HFF-Myc (cell line): ENCODE measurements at places on chromosomes 2 and 18.

DNA sequence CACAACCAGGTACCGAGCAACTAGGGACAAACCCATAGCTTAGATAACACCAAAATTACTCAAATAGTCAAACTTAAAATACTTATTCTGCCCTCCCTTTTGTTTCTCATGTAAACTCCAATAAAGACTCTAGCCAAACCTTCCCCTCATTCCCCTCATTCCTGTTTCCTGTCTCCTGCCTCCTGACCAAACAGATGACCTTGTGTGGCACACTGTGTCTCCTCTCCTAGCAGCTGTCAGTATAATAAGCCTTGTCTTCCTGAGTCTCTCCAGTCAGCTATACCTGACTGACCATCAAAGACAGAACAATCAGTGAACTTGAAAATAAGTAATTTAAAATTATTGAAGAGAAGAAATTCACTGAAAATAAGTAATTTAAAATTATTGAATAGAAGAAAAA, 14.3 kb downstream of the SULT1C4 start:
- no peak for DNase-seq

DNA sequence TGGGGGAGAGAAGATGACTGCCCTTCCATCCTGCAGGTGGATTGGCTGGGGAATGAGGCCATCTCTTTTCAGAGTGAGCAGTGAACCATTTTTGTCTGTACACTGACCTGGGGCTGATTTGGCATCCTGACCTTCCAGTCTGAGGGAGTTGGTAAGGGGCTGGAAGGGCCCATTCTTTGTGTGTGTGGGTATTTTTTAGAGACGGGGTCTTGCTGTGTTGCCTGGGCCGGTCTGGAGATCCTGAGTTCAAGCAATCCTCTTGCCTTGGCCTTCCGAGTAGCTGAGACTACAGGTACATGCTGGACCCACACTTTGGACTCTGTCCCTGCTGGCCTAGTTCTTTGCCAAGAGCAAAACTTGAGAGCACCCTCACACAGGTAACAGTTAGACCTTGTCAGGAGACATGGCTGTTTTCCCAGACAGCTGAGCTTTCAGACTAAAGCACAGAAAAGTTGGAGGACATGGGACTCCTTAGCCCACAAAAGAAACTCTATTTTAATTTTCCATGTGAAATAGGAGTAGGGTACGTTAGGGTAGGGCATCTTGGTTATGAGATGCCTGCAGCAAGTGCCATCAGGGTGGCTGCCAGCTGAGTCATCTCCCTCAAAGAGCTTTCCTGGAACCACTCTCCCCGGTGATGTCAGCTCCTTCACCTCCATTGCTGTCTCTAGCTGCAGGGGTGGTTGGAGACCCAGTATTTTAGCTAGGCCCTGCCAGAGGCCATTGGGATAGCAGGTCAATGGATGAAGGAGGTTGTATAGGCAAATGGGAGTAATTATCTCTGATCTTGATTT, 60.7 kb downstream of the DGKD start:
- no peak for DNase-seq

DNA sequence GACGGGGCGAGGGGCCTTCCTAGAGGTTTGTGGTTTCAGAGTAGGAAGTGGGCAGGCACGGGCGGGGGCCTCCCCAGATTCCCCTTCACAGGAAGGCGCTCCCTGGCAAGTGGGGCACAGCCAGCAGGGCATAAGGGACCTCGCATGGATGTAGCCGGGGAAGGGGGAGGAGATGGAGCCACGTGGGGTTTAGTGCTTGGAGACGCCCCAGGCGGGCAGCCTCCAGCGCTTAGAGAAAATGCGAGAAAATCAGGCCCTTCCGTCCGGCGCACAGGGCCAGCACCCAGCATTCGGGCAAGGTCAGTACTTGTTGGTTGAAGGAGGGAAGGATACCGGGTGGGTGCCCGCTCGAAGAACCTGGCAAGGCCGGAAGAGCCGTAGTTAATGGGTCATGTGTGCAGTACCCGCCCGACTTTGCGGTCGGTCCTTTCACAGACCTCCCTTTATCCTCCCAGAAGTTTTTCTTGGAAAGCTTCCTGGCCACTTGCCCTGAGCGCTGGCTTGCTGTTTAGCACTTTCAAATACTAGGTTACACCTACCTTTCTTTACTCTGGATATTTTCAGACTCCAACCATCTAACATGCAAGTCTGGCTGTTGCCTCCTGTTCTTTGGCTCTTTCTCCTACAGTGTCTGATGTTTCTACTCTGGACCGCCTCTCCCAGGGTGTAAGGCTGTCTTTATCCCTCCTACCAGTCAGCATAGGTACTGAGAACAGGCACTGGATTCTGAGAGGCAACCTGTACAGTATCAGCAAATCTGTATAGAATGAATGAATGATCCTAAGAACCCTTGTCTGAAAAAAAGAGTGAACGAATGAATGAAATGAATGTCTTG, 78.1 kb downstream of the CIB4 start:
- DNase-seq, result no peak

- no peak for DNase-seq
These were observed 151.2 kb downstream of the ABCA12 start for GRCh38 chr2:214987261-214987660.

DNA sequence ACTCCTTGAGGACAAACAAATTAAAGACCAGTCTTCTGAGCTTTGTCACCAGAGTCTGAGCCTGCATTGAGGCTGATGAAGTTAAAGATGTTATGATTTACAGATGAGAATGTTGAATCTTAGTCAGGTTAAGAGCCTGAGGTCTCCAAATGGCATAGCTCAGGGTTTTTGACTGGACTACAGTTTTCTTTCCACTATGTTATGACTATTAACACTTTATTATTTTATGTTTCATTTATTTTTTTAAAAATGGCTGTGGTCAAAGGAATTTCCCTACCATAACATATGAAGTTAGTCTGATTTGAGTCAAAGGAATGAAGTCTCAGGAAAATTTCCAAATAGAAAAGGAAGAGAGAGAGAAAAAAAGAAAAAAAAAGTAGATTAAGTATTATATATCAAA, 39.7 kb upstream of the CWC22 start:
- no peak for DNase-seq

DNA sequence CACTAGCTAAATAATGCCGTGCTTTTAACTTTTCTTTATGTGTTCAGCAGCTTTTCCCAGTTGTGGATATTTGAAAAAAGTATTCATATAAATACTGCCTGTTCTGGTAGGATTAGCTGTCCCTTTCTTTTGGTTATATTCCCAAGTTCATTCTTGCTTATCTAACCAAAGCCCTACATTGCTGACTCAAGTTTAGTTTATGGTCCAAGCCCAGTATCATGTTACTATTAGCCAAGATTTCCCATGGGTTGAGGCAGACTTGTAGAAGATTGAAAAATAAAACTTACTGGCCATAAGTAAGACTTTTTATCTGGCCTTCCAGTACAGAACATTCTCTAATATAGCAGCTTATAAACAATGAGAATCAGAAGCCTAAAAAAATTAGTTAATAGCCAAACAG, 49.7 kb upstream of the NFE2L2 start:
- no peak for DNase-seq

DNA sequence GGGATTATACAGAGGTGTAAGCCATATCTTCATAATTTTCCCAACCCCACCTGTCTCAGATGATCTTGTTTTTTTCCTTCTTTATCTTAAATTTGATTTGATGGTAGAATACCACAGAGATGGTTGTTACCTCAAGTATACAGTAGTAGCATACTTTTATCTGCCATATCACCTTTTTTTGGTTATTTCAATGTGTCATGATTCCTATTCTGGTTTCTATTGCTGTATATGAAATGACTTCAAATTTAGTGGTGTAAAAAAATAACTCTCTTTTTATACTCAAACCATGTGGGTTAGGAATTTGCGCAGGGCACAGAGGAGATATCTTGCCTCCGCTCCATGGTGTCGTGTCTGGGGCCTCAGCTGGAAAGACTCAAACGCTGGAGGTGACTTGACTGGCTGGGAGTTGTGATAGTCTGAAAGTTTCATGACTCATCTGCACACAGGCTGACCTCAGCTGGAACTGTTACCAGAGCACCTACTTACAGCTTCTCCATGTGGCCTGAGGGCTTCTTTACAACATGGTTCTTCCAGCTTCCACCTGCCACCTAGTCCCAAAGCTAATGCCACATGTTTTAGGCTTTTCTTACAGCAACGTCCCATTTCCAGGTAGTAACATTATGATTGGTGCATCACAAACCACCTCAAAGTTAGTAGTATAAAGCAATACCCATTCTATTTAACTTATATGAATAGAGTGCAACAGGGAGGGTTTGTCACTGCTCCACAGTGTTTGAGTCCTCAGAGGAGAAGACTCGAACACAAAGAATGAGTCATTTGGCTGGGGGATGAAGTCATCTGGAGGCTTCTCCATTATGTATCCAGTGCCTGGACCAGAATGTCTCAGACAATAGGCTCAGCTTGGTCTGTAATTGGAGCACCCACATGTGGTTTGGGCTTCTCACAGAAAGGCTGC, 82.3 kb upstream of the XPO1 start:
- DNase-seq, result peak; percentile 78

- DNase-seq, result no peak
These were observed 35.0 kb downstream of the YES1 start for GRCh38 chr18:777021-777420.

DNA sequence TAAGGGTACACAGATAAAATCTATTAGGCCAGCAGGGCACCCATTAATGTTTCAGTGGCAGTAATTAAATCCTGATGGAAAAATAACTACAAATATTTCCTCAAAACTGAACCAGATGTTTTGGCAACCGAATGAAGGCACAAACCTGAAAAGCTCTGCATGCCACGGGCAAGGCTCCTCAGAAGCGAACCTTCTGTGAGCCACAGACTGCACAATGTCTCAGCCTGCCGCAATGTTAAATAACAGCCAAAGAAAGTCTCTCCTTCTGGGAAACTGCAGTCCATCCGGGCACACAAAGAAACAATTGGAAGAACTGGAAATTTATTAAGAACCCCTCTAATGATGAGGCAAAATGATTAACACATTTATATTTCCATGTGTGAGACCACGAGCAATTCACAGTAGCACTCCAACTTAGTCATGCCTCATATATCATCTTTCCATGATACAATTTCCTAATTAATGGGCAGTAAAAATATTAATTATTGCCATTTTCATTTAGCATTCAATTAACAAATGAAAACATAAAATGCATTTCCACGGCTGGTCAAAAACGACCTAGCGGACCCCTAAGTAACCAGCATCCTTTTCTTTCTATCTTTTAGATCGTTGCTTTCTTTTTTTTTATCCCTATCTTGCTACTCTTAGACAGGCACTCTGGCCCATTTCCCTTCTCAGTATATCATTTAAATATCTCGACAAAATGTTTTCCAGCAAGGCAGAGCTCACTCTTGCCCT, 237.5 kb downstream of the EPHA4 start:
- peak; percentile 38 for DNase-seq

DNA sequence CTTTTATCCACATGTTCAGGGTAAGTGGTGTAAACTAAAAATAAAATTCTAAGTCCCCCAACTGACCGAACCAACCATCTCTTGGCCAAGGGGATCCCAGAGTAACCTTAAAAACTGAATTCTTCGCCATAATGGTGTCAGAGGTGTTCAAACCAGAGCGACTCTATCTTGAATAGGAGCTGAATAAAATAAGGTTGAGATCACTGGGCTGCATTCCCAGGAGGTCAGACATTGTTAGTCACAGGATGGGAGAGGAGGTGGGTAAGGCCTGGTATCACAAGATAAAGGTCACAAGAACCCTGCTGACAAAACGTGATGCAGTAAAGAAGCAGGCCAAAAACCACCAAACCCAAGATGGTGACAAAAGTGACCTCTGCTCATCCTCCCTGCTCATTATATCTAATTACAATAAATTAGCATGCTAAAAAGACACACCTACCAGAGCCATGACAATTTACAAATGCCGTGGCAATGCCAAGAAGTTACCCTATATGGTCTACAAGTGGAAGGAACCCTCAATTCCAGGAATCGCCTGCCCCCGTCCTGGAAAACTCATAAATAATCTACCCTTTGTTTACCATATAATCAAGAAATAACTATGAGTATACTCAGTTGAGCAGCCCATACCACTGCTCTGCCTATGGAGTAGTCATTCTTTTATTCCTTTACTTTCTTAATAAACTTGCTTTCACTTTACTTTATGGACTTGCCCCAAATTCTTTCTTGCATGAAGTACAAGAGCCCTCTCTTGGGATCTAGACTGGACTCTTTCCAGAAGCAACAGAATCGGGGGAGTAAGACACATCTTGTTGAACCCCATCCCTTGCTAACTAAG, 302.4 kb downstream of the STK39 start:
- DNase-seq, result no peak

DNA sequence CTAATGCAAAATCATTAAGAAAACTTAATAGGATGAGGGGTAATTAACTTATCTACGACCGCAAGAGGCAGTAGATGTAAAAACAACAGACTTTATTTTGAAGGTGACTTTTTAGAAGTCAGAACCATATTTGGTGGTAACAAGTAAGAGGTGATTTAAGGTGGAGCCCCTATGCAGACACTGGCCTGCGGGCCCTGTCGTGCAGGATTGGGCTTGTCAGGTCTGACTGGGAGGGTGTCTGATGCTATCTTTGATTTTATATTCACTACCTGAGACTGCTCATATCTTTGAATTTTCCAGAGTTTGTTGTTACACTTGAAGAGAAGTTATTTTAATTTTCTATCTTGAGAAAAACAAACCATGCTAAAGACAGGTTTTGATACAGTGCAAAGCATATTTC, 29.1 kb upstream of the SCLY start:
- DNase-seq, result no peak

DNA sequence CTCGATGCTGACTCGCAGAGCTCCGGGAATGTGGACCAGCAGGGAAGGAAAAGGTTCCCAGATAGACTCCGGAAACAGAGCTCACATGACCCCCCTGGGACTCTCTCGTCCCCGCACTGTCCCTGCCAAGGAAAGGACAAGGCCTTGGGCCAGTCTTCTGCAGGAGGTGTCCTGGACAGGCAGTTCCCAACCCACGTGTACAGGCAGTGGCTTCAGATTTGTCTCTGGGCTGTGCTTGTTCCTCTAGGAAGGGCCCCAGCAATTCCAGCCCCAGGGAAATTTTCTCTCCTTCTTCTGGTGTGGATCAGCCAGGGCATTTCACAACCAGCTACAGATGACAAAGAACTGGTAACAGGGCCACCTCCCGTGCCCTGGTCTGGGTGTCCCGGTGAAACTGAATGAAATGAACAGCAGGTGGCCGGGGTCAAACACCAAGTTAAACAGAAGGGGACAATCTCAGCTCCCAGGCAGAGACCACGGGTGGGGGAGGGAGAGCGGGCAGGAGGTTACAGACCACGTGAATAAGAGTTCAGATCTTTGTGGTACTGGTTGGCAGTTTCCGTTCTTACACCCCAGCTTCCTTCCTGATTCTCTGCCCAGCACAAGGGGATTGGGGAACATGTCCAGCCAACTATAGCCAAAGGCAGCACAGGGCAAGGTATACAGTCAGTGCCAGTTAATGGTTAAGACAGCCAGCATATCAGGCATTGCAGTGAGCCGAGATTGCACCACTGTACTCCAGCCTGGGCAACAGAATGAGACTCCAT, 52.2 kb upstream of the CAB39 start:
- no peak for DNase-seq

DNA sequence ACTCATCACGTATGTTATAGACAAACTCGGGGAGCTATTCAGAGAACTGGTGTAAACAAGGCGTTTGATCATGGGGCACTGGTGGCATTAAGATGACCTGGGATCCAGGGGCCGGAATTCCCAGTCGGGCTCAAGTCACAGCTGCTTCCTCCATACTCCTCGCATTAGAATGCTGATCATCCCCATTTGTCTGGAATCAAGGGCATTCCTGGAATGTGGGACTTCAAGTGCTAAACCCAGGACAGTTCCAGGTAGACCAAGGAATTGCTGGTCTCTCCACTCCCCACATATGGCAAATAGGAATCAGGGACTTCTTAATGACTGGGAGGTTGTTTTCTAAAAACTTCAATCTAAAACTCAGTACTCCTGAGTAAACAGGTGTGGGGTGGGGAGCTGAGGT, 355.7 kb upstream of the RAB6C start:
- DNase-seq, result no peak

- peak; percentile 78 for DNase-seq
These were observed 47.9 kb downstream of the COL3A1 start for GRCh38 chr2:189022053-189022481.
